ENCODE measurements at places on chromosomes 13 and 19.

DNA sequence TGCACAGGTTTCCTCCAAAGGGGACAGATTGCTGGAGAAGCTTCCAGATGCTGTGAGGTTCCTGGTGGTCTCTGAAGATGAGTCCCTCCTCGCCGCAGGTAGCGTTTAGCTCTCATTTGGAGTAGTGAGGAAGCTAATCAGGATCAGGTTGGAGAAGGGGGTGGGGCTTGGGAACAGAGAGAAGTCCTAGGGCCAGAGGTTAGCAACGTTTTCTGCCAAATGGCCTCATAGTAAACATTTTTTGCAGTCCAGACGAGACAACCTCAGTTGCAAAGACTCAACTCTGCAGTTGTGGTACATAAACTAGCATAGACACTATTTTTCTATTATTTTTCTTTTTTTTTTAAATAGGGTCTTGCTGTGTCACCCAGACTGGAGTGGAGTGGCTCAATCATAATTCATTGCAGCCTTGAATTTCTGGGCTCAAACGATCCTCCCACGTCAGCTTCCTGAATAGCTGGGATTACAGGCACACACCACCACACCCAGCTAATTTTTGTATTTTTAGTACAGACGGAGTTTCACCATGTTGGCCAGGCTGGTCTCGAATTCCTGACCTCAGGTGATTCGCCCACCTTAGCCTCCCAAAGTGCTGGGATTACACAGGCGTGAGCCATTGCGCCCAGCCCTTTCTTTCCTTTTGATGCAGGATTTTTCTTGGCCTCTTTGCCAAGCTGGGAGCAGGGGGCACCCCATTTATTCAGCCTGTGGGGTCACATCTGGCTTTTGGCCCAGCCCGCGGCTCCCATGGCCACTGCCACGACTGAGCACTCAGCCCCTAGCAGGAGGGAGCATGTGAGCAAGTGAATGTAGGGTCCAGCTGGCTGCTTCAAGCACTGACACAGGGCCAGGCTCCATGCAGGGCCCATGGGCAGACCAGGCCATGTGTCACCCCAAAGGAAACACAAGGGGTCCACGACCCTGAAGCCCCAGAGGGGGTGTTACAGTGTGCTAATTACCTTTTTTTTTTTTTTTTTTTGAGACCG is 34.4 kb upstream of the SIN3B start:
- no peak for DNase-seq

DNA sequence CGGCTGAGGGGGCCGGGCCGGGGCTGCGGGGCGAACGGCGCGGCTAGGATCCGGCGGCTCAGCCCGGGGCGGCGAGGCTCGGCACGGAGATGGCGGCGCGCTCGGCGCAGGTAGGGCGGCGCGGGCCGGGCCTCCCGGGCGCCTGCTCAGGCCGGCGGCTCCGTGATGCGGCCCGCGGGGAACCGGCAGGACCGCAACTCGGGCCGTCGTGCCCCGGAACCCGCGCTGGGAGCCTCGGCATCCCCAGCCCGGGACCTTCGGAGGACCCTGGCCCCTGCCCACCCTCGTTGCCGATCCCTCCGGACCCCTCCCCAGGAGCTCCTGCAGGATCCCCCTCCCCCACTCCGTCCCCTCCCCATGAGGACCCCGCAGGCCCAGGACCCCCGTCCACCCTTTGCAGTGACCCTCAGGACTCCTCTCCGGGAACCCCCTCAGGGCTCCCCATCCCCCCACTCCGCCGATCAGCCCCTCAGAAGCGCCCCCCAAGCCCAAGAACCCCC is 304 bp downstream of the EVI5L start:
- DNase-seq: no peak

DNA sequence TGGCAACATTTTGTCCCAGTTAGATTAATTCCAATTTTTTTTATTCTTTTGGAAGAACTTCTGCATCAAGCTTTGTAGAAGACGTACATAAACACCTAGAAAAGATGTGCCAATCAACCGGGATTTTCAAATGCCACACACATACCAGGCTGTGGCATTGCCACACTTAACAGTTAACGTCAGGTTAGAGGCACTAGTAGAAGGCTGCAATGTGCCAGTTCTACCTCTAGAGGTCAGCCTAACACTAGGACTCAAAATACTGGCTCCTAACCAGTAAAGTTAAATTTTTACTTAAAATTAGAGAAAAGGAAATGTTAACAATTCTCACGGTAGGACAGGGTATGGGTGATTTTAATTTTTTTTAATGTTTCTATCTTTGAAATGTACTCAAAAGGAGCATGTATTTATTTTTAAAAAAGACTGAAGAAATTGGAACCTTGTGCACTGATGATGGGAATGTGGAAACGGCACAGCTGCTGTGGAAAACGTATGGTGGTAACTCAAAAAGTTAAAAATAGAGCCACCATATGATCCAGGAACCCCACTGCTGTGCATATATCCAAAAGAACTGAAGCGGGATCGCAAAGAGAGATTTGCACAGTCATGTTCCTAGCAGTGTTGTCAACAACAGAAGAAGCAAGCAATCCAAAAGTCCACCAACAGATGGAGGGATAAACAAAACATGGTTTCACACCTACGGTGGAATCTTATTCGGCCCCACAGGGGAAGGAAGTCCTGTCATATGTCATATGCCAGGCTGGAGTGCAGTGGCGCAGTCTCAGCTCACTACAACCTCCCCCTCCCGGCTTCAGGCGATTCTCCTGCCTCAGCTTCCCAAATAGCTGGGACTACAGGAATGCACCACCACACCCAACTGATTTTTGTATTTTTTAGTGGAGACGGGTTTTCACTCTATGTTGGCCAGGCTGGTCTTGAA is 30.3 kb downstream of the CRYL1 start:
- DNase-seq: peak; percentile 20

- no peak for DNase-seq
Measured at GRCh38 chr13:24063281-24063877, 97.1 kb upstream of the SPATA13 start.

DNA sequence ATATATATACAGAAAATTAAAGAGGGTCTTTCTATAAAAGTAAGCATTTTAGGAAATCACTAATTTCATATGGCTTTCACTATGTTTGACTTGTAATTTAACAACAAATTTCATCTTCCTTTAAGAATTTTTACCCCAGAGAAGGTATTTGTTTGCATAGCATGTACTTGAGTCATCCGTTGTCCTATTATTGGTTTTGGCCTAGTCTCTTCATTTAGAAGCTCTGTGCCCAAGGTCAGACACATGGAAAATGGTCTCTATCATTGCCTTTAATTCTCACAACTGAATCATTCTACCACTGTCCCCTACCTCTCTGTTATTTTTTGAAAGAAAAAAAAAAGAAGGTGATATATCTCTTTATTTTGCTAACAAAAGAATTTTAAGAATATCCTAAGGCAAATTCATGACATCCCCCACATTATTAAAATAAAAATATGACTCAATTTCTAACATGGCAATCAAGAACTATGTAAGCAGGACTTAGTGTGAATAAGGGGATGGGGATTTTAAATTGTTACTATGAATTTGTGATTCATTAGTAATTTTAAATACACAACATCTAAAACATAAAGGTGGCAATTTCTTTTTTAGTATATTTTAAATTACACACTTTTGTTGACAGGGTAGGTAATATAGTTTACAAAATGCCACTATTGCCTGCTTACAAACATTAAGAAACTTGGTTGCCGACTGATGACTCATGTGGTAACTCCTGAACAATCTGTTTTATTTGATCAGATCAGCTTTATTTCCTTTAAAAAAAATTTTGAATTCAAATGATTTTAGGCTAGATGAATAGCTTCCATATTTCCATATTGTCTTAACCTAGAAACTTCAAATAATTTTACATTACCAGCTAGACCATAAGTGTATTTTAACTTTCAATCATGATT is 13.9 kb downstream of the SLITRK5 start:
- no peak for DNase-seq

DNA sequence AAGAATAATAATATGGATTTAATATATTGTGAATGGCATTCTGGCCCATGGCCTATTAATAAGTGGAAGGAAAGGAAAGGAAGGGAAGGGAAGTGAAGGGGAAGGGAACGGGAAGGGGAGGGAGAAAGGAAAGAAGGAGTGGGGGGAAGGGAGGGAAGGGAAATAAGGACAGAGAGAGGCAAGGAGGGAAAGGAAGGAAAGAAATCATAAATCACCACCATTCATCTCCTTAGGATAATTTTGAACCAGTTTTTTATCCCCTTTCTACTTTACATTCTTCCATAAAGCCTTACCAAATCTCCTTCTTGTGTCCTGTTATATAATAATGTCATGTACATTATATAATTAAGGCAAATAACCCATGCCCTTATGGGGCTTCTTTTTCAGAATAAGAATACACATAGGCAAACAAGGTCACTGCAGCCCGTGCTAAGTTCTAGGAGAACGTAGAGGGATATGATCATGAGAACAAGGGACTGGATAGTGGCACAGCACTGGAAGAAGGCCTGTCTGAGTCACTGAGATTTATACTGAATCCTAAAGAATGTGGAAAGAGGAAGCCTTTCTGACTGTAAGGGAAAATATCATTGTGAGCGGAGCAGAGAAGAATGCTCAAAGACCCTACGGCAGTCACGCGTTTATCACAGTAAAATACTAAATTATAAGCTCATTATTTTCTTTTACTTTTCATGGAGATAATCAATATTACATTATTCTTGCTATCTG is 444.5 kb upstream of the GPC6 start:
- DNase-seq: no peak

DNA sequence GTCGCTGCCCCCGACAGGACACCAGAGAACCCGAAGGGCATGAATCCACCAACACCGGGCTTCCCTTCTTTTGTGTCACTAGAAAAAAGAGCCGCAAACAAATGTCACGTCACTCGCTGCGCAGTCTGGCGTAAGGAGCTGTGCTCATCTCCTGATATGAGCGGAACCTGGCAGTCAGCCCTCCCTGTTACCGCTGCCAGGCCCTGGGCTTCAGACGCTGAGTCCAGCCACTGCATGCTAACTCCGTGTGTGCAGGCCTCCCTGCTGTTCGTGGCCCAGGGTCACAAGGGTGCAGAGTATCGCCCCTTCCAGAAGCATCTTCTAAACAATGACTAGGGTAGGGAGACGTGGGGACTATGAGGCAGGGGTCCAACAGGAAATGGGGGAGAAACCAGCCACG is 71.3 kb downstream of the SLC7A1 start:
- DNase-seq: no peak

DNA sequence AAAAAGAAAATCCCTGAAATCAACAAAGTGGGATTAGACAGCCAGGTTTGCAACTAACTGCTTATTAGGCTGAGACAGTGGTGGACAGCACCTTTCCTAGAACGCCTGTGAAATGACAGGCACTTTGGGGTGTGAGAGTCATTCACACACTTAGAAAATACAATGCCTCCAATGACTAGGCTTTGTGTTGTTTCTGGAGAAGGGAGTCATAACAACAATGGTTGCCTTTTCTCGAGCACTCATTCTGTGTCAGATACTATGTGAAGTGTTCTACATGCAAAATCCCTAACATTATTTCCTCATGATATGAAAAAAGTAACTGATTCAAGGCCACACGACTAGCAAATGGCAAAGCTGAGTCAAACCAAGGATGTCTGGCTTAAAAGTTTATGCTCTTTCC is 41.2 kb downstream of the SACS start:
- DNase-seq: no peak

- no peak for DNase-seq
Measured at GRCh38 chr13:41597348-41598041, 140.1 kb downstream of the RGCC start.

DNA sequence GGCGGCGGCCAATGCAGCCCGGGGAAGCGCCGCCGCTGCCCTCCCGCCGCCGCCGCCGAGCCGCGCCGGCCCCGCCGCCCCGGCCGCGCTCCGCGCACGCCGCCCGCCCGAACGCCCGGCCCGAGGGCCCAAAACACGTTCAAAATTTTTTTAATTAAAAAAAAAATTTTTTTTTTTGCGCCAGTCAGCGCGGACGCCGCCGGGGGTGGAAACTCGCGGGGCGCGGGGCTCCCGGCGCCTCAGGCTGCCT is 468 bp downstream of the HMGB1 start:
- DNase-seq: no peak

DNA sequence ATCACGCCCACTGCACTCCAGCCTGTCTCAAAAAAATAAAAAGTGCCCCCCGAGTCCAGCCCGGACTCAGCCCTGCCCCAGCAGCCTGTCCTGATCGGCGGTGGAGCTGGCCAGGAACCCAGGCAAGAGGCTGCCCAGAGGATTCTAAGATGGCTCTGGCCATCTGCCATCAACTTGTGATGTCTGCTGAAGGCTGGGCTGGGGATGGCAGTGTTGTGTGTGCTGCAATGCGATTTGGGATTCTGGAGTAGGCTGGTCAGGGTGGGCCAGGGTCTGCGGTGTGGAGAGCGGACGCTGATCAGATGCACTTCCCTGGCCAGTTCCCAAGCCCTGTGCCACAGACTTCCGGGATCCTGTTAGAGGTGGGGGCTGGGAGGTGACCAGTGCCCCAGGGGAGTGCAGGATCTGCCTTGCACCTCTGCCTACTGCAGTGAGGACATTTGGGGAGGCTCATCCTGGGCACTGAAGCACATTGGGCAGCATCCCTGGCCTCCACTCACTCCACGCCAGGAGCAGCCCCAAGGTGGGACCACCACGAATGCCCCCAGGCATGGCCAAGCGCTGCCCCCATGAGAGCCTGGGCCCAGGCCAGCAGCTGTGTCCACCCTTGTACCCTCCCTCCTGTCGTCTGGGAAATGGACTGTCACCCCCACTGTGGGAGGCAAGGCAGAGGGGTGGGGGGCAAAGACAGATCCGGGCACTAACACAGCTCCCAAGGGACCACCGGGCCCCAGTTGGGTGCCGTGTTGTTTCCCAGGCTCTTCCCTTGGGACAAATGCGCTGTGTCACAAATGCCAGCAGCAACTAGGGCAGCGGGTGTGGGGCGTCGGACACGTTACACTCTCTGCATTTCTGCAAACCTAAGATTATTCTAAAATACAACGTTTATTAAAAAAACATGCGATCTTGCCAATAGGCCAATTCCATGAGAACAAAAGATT is 3.4 kb upstream of the TBXA2R start:
- no peak for DNase-seq

- DNase-seq: no peak
Measured at GRCh38 chr13:23754506-23754905, 134.7 kb downstream of the MIPEP start.

DNA sequence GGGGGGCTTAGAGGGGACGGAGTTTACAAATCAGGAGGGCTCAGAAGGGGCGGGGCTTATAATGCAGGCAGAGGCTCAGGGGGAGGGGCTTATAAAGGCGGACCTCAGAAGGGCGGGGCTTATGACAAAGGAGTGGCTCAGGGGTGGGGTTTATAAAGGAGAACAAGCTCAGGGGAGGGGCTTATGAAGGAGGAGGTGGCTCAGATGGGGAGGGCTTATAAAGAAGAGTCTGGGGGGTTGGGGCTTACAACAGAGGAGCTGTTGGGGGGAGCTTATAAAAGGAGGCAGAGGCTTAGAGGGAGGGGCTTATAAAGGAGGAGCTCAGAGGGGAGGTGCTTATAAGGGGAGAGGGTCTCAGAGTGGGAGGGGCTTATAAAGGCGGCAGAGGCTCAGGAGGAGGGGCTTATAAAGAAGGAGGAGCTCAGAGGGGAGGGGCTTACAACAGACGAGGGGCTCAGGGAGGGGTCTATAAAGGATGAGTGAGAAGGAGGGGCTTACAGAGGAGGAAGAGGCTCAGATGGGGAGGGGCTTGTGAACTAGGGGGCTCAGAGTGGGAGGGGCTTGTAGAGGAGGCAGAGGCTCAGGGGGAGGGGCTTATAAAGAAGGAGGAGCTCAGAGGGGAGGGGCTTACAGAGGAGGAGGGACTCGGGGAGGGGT is 1.0 kb downstream of the SMIM24 start:
- peak; percentile 15 for DNase-seq

GRCh38 chr19:32830231-32831014 is 39.1 kb downstream of the SLC7A9 start:
- DNase-seq: no peak

- no peak for DNase-seq
Measured at GRCh38 chr19:17575871-17576757, 20.7 kb downstream of the COLGALT1 start.

All from NCI-H2081 (cell line).